NCI-H1092 (cell line): ENCODE measurements at places on chromosomes 5 and 9.
A peak's percentile ranks its signal among the peaks of the same experiment; 100 is the strongest.

GRCh38 chr5:36392818-36393217, 91.1 kb upstream of the RANBP3L start:
- DNase-seq: no peak

DNA sequence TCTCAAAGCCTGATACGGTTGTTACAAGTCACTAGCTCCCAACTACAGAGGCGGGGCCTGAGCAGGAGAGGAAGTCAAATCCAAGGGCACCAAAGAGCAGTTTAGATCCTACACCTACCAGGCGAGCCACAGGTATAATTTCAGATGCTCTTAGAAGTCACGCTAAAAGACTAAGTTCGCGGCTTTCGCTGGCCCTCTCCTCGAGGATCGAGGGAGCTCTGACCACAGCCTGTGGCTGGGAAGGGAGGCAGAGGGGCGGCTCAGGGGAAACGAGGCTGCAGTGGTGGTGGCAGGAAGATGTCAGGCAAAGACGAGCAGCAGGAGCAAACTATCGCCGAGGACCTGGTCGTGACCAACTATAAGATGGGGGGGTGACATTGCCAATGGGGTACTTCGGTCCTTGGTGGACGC, 48.6 kb downstream of the SEMA4D start:
- no peak for DNase-seq

- DNase-seq: peak; percentile 42
Observed at GRCh38 chr9:96720435-96720834, 57.5 kb downstream of the ZNF510 start.

DNA sequence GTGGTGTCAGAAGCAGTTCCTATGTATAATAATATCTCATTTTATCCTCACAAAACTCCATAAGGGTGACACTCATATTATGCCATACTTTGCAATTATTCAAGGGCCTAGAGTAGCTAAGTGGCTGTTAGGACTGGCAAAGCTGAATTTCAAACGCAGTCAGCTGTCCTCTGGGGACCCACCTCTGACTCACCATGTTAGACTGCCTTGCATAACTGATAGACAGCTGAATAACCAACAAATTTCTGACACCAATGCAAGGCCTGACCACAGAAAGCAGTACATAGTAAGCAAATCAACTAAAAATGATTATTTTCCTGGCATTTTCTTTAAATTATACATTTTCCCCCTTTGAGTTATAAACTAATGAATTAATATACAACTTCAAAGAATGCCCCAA, 251.6 kb upstream of the PTGER4 start:
- no peak for DNase-seq

GRCh38 chr5:8844206-8844605, 701.7 kb downstream of the SEMA5A start:
- DNase-seq: no peak

DNA sequence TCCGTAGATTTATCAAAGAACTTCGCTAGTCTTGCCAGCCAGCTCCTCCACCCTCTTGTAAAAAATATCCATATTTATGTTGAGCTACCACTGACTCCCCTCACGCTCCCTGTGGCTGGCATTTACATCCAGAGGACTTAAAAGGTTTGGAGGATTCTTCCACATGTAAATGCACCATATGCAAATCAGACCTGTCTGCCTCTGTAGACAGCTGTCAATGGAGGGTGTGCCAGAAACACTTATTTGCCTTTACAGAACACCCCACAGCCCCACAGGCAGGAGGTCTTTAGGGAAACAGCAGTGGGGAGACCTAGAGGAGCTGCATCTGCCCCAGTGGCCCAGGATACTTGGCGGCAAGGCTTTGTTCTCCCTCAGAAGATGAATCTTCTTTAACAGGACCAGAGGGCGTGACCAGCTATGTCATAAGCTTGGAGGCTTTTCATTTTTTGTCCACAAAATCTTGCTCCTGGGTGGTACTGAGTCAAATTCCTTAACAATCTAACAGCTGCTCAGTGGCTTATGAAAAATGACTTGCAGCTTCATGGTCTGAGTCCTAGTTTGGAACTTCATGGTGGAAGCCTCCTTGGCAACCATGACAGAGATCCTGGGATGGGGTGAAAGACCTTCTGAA, 535.8 kb downstream of the EBF1 start:
- no peak for DNase-seq

- DNase-seq: no peak
Observed at GRCh38 chr9:88321764-88322163, 66.5 kb upstream of the SPIN1 start.

DNA sequence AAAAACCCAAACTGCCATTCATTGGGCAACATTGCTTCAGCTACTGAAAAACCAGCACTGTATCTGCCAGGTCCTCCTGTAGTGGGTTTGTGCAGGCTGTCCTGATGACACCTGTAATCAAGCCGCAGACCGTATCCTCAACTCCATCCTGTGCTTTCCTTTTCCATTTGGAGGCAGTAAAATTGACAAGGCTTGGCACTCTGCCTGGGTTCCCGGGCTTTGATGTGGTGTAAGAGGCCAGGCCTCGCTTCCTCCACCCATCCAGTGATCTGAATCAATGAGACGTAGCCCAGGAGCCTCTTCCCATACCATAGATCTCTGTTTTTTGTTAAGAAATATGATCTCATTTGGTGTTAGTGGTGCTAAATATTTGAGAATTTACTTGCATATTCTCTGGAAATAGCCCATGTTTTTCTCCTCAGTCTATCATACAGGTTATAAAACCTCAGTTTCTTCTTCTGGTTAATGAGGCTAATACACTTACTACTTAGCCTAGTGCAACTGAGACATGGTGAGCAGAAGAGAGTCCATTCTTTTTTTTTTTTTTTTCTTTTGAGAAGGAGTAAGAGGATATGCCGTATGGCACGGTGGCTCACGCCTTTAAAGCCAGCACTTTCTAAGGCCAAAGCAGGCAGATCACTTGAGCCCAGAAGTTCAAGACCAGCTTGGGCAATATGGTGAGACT, 34.8 kb downstream of the LSM11 start:
- peak; percentile 80 for DNase-seq

DNA sequence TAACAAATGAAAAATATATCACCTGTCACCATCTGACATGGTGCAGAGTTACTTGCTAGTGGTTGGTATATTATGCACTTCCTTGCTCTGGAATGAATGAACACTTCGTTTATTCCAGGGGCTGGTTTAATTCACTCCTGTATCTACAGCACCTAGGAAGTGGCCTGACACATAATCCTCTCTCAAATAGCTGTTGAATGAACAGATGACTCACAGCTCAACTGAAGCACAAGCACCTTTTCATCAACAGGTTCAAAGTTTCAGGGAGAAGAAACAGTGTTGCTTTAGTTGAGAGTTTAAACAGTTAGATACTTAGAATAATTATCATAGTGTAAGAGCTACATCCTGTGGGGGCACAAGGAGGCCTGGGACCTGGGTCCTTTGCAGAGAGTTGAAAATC, 135.0 kb upstream of the DAP start:
- DNase-seq: no peak

GRCh38 chr5:110751902-110752762, 13.3 kb downstream of the SLC25A46 start:
- no peak for DNase-seq

DNA sequence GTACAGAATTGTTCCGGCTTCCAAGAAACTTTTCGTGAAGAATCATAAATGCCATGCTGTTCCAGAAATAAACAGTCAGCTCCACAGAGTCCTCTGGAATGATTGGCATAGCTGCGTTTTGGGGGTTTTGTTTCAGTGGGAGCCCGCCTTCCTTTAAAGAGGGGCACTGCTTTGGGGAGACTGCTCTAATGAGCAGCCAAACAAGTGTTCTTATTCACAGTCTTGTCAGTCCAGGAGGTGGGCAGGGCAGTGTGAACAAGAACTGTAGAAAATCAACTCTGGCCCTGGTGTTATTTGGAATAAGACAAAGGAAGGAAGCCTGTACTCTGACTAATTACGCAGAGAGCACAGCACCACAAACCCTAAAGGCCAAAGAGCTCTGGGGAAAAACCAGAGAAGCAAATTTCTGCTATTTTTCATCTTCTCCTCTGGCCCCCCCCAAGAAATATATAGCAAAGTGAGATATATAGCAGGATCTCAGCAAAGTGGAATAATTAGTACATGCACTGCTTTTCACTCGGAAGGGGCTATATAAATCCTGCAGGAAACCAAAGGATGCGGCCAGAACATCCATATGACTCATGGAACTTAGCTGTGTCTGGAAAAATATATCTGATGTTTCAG, 92.9 kb downstream of the GLDC start:
- no peak for DNase-seq

DNA sequence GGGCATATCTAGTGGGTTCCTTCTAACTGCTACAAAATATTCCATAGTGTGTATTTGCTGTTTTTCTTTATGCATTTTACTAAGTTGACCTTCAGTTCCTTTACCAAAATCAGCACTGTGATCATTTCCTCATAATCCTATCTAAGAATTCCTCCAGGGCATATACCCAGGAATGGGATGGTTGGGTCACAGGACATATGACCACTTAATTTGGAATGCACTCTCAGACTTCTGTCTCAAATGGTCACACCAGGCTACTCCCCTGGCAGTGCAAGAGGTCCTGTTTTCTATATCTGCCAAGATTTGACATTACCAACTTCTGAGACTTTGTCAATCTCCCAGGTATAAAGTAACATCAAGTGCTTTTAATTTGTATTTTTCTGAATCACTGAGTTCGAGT, 63.9 kb downstream of the ADAMTS12 start:
- no peak for DNase-seq

DNA sequence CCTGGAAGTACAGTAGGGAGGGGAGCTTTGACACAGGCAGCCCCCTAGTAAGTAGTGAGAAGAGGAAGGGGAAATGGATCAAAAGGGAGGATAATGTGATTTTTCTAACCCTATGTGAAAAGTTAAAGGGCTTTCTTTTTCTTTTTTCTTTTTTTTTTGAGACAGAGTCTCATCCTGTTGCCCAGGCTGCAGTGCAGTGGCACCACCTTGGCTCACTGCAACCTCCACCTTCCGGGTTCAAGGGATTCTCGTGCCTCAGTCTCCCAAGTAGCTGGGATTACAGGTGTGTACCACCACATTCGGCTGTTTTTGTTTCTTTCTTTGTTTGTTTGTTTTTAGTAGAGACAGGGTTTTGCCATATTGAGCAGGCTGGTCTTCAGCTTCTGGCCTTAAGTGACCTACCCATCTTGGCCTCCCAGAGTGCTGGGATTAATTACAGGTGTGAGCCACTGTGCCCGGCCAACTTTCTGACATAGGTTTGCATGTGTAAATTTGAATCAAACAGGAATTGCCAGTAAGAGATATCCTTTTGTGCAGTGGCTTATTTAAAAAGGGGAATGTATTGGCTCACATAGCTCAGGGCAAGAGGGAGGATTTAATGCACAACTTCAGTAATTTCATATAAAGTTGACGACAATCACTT, 13.4 kb upstream of the PRDM6 start:
- no peak for DNase-seq

DNA sequence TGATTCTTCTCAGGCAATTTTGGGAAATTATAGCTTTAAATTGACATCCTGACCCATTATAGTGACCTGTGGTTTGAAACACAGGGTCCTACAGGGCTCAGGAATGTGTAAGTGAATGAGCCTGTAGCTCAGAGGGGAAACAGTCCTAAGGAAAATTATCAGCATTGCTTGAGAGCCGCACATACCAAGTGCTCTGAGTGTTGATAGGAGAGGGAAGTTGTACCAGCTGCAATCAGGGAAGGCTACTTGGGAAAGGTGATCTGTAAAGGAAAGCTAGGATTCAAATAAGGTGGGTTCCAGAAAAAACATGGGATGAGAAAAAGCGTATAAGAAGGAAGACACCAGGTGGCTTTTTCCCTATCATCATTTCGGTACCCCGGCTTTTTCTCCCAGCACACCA, 4.4 kb upstream of the SLC25A51 start:
- no peak for DNase-seq

- DNase-seq: no peak
Observed at GRCh38 chr9:134663084-134663483, 21.5 kb downstream of the COL5A1 start.

- DNase-seq: no peak
Observed at GRCh38 chr9:20997503-20998076, 33.9 kb downstream of the HACD4 start.

- DNase-seq: no peak
Observed at GRCh38 chr5:148961261-148962199, 101.3 kb downstream of the SH3TC2 start.

- no peak for DNase-seq
Observed at GRCh38 chr5:62421414-62421813, 8.9 kb downstream of the IPO11 start.

DNA sequence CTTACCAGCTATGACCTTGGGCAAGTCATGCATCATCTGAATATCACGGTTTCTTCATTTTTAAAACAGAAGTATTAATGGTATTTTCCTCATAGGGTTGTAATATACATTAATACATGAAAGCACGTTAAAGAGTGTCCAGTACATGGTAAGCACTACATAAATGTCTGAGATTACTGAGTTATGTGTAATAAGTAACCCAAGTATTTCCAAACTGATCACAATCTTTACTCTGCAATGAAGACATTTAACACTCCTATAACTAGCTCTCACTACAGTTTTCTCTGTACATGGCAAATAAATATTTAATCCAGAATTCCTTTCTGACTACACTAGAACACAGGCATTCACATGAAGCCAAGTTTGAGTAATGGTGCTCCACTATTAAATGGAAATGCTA, 4.0 kb downstream of the GLDC start:
- DNase-seq: no peak

DNA sequence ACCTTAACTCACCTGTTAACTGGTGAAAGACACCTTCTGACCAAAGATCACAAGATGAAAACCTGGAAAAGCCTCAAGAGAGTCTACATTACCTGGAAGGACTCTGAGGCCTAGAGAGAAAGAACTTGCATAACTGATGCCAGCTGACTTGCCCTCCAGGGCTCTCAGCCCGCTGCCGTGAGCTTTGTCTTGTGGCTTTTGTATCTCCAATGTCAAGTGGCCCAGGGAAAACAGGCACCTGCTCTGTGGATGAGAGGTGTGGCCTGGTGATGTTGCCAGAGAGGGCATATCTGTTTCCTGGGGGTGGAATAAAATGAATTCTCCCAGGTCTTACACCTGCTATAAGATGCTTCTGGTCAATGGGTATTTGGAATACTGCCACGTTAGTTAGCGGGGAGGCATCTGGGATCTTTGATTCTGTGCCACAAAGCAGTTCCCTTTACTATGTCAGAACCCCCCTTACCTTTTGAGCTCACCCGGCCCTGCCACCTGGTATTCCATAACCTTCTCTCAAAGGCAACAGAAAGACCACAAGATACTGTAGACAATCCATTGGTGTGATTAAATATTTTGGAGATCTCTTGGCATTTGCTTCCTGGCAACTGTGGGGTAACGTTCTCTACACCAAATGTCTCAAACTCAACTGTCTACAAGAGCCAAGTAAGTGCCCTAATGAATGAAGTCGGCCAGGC, 54.9 kb upstream of the N4BP3 start:
- DNase-seq: peak; percentile 62
